Stimulated activated CD8-positive, alpha-beta memory T cell treated with anti-CD3 and anti-CD28 coated beads, Interleukin-15, amount 100 ng/mL, for 1 hour (primary cell): ENCODE measurements at places on chromosomes 3 and 15.

- no peak for DNase-seq
Observed at GRCh38 chr15:74857082-74857655, 14.2 kb upstream of the ULK3 start.

DNA sequence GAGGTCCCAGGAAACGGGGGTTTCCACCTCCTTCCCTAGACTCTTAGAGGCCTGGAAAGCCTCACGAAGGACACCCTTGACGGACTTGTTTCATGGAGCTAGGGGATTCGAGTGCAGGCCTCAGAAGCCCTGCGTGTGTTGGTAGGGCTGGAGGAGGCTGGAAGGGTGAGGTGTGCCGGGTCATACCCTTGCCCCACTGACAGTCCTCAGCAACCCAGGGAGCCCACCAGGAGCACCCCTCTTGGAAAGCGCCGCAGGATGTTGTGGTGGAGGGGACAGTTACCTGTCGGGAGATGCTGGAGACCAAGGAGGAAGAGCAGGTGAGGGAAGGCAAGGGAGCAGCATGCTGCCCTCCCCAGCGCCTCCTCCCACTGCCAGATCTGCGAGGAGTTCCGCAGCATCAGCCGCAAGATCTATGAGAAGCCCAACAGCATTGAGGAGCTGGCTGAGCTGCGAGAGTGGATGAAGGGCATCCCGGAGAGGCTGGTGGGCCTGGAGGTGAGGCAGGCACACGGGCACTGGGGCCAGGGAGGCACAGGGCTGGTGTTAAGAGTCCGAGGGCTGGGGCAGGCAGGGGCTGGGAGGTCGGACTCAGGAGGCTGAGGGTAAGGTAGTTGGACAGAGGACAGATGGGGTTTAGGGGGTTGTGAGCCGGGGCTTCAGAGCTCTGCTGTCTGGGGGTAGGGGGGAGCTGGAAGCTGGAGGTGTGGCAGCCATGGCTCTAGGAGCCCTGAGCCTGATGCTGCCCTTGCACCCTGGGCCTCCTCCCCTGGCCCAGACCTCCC lies 33.7 kb downstream of the DNAH1 start:
- no peak for DNase-seq

DNA sequence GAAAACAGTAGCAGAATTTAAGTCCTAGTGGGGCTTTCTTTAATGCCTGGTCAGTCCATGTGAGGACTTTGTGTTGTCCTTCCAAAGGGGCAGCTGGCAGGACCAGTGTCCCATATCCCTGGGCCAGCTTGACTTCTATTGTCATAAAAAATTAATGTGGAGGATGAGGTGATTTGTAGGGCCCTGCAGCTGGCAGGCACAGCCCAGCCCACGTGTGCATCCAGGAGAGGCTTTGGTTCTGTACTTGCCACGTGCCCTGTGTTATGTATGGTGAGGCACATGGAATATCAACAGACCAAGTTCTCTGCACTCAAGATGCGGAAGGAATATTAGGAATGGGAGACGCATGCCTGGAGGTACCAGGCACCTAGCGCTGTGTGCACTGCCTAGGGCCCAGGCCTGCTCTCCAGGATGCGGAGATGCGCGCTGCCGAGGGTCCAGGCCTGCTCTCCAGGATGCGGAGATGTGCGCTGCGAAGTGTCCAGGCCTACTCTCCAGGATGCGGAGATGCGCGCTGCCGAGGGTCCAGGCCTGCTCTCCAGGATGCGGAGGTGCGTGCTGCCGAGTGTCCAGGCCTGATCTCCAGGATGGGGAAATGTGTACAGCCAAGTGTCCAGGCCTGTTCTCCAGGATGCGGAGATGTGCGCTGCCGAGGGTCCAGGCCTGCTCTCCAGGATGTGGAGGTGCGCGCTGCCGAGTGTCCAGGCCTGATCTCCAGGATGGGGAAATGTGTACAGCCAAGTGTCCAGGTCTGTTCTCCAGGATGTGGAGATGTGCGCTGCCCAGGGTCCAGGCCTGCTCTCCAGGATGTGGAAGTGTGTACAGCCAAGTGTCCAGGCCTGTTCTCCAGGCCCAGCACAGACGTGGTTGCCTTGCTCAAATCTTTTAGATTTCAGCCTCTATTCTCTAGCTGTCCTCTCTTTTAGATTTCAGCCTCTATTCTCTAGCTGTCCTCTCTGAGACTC lies 183.3 kb upstream of the ROPN1 start:
- DNase-seq: no peak

DNA sequence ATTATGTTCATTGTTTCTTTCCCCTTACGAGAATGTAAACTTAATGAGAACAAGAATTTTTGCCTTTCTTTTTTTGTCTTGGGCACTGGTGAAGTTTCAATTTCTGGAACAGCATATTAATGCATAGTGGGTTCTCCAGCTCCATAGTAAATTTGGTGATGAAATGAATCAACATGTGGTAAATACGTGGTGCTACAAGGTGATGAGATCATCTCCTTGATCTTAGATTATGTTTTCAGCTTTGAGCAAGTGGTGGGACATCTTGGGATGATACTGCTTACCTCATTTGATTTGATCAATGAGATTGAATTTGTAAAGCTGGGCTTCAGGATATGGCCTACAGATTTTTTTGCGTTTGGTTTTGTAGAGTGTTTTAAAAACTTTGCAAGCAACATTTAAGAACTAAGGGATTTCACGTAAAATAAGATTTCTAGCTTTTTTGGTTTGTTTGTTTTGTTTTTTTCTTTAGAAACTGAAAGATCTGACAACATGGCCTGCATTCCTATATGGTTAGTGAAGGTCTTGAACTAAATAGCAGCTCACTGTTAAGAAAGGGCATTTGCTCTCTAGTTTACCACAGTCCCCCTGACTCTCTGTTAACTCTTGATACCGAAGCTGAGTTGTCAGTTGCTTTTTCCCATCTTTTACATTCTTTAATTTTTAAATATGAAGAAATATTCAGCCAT lies 45.6 kb downstream of the FNDC3B start:
- no peak for DNase-seq

GRCh38 chr15:73264881-73265280 lies 103.9 kb downstream of the HCN4 start:
- no peak for DNase-seq

- DNase-seq: no peak
Observed at GRCh38 chr3:189267981-189268613, 96.3 kb downstream of the TPRG1 start.

DNA sequence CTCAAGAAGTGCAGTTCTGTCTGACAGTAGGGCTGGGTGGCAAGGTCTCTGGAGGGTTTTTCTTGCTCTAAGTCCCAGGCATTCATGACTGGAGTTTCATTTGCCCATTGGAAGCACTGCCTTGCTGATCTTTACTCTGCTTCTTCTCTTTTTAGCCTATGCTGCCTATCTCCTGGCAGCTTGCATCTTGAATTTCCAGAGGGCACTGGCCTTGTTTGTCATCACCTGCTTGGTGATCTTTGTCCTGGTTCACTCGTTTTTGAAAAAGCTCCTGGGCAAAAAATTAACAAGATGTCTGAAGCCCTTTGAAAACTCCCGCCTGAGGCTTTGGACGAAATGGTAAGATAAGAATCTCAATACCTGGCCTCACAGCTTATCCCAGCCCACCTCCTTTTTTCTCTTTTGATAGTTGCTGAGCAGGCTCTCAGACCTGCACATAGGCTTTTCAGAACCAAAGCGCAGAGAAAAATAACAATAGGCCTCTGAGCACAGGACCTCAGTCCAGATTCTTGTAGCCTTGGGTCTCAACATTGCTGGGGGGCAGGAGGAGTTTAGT lies 10.9 kb downstream of the SLC28A2 start:
- DNase-seq: no peak

DNA sequence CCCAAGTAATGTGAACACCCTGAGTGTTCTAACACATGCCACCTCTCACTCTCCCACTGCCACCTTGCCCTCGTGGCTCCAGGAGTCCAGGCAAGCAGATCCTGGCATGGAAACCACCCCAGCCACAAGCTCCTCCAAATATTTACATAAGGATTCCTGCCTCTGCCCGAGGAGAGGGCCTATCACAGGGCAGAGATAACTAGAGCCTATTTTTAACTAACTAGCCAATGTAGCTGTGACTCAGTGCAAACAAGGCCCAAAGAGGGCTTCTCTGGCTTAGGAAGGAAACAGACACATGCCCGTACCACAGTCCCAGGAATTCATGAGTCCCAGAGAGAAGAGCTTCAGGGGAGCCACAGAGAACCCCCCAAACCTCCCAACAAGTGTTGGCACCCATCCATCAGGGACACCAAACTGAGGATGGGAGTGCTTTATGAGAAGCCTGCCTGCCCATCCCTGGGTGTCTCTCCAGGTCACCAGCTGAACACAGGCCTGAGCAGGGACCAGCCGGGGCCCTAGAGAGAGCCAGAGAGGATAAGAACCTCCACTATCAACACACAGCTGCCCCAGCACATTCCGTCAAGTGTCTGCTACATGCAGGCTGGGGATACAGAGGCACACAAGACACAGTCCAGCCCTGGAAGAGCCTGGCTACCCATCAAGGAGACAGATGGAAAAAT lies 9.2 kb downstream of the FYCO1 start:
- DNase-seq: no peak

- DNase-seq: no peak
Observed at GRCh38 chr15:88202231-88202630, 54.3 kb downstream of the NTRK3 start.

DNA sequence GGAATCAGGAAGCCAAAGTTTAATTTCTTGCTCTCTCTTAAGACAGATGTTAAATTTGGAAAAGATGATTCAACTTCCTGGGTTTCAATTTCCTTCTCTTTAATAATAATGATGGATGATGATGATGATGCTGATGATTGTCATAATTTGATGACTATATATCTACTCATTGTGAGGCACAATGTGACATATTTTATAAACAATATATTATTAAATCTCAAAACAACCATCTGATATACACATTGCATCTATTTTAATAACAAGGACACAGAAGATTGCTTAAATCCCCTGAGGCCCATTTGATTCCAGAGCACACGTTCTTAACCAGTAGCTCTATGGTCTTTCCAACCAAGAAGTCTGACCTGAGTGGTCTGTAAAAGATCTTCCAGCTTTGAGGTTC lies 124.0 kb downstream of the CNTN6 start:
- no peak for DNase-seq

DNA sequence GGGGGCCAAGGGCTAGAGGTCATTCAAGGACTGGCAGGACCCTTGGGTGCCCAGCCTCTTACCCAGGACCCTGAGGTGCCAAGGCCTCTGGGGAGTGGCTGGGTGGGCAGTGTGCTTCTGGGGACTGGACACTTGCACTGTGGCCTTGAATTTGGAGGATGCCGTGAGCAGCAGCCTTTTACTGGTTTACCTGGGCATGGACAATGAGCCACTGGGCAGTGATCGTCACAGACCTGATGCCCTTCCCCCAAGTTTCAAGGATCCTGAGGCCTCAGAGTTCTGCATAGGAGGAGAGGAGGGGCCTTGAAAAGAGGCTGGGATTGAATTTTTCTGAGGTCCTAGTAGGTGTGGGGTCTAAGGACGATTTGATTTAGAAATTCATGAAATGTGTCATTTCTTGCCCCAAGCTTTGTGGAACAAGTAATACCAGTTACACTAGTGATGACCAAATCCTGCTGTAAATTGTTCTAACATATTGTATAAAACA lies 146.1 kb upstream of the TPM1 start:
- no peak for DNase-seq

DNA sequence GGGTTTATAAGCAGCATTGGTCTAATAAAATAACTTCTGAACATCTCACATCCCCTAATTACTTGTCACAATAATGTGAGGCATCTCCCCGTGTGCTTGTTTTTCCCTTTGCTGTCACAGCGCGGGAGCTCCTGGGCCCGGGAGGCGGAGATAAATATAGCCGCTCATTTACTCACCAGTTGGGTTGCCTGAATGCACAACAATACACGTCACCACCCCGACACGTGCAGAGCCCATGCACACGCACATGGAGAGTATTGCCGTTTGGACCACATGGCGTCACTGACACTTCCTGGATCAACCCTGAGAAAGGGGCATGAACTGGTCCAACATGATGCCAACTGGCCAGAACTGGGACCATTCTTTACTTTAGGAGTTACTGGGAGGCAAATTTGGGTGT lies 76.2 kb downstream of the MRPL46 start:
- no peak for DNase-seq

DNA sequence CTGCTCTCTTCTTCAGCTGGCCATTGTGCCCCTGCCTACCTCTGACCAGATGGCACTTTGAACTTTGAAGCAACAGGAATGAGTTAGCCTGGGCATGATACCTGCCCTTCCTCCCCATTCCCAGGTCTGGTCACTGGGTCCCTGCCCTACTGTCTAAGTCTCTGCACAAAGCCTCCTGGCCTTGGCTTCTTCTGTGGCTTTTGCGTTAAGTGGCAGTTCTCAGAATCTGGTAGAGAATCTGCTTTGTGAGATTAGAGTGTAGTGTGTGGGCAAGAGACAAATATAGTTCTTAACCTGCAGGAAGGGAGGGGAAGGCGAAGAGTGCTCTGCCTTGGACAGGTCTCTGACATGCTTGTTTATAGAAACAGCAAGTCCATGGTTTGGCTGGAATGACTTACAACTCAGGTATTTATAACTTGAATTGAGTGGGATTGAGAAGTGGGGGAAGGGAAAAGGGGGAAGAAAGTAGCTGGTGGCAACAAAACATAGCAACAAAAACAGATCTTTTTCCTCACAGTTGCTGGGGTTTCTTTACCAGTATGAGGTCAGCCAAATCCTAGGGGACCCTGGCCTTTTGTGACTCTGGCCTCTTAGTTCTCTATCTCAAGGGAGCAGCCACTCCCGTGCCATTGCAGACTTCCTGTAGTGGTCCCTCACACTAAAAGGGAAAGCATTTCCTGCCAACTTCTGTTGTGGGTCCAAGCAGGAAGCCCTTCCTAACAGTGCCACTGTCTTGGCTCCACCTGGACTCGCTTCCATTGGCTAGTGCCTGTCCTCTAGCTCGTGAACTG lies 16.7 kb downstream of the MAPKBP1 start:
- DNase-seq: no peak

GRCh38 chr3:108966773-108967172 lies 13.1 kb upstream of the GUCA1C start:
- DNase-seq: no peak

- no peak for DNase-seq
Observed at GRCh38 chr3:17103579-17103978, 218.8 kb downstream of the PLCL2 start.

- no peak for DNase-seq
Observed at GRCh38 chr15:81981908-81982307, 63.9 kb downstream of the MEX3B start.
